GM04504 (cell line): ENCODE measurements at places on chromosomes 2 and 18.

GRCh38 chr18:45320724-45321123 lies 294.6 kb upstream of the SLC14A2 start:
- no peak for DNase-seq

- no peak for DNase-seq
These were observed 859.2 kb downstream of the CNTNAP5 start for GRCh38 chr2:124884315-124884714.

DNA sequence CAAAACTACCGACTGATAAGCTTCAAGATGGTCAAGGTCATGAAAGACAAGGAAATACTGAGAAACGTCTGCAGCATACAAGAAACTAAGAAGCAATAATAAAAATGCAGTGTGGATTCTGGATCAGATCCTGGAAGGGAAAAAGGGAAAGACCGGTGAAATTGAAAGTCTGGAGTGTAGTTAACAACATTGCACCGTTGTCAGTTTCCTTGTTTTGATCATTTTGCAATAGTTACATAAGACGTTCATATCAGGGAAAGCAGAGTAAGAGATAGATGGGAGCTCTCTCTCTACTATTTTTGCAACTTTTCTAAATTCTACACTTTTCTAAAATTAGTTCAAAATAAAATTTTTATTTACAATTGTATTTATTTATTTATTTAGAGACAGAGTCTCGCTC lies 15.0 kb upstream of the ZNF407 start:
- no peak for DNase-seq

GRCh38 chr2:159635006-159635789 lies 18.9 kb upstream of the BAZ2B start:
- no peak for DNase-seq

GRCh38 chr18:25121442-25121841 lies 230.5 kb downstream of the ZNF521 start:
- DNase-seq = no peak

DNA sequence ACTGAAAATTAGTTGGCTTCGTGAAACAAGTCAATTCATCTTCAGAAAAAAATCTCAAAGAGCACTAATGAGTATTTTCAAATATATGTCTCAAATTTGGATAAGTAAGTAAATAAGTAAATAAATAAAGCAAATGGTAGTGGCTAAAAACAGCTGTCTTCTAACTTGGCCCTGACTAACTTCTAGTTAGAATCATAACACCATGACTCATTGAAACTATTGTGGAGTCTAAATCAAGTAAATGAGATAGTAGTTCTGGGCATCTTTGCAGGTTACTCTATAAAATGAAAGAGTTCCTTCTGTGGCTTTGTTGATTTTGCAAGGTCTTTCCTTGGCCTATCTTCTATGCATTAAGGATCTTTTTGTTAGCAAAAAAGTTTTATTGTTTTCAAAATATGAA lies 110.7 kb downstream of the SLC8A1 start:
- DNase-seq = no peak

DNA sequence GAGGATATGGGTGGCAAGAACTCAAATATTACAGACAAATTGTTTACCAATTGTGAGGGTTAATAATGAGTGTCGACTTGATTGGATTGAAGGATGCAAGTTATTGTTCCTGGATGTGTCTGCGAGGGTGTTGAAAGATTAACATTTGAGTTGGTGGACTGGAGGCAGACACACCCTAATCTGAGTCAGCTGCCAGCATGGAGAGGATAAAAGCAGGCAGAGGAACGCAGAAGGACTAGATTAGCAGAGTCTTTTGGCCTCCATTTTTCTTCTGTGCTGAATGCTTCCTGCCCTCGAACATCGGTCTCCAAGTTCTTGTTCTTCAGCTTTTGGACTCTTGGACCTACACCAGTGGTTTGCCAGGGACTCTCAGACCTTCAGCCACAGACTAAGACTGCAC lies 1503.7 kb downstream of the LRP1B start:
- no peak for DNase-seq

DNA sequence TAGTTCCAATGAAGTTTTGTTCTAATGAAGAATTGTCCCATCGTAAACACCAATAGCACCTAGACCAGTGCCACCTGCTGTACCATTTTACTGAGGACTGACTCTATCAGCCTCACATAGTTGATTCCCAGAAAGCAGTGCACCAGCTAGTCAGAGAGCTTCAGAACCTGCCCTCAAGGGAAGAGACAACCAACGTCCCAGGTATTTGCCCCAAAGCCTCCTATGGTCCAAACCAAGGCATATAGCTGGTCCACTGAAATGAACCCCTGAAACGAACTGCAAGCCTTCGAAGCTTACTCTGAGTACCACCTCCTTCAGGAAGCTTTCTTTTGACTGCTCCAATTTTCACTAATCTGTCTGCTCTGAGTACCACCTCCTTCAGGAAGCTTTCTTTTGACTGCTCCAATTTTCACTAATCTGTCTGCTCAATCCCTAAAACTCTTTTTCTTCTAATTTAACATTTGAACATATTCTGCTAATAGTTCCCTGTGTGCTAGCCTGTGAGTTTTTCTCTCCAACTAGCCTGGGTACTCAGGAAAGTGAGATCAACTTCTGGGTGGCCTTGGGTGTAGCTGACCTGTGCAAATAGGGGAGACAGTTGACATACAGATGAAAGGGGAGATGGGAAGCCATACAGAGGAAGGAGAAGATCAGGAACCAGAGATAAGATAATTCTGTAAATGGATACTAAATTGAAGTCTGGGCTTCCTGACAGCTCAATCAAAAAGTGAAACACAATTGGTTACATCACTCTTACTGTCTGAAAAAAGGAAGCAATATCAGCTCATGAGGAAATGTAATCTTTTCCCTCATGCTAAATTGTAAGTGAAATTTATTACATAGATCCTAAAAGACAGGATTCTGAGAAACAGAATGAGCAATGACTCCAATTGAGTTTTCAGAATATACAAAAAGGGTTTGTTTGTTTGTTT lies 33.5 kb upstream of the EML4 start:
- no peak for DNase-seq

DNA sequence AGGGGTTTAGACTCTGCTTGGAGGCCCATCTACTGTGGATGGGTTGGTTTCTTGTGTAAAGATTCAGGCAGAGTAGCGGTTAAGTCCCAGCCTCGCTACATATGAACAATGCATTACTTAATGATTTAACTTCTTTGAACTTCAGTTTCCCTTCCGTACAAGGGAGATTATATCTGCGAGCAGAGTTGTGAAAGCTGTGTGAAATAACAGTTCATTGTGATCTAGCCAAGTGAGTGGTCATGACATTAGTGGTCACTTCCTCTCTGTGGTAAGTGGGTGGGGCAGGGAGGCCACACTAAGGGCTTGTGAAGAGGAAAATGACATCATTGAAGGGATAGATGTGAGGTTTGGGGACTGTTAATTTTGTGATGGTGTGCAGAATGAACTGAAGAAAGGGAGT lies 14.1 kb upstream of the MEX3C start:
- peak; percentile 44 for DNase-seq
